ENCODE measurements at places on chromosomes 6 and 20.

DNA sequence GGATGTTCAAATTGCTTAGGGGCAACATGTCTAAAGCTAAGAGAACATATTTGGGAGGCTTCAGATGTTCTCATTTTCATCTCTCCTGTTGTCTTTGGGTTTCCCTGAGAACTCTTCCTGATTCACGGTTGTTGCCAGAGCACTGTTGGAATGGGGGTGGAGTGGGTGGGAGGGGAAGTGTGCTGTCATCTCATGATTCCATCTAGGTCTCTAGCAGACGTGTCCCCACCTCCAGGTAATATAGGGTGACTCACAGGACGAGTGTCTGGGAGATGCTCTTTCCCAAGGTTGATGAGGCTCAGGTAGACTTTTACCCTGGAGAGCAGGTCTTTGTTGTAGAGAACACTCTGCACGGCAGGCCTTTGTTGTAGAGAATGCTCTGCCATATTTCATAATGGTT is 636.9 kb downstream of the QKI start:
- no peak for DNase-seq

DNA sequence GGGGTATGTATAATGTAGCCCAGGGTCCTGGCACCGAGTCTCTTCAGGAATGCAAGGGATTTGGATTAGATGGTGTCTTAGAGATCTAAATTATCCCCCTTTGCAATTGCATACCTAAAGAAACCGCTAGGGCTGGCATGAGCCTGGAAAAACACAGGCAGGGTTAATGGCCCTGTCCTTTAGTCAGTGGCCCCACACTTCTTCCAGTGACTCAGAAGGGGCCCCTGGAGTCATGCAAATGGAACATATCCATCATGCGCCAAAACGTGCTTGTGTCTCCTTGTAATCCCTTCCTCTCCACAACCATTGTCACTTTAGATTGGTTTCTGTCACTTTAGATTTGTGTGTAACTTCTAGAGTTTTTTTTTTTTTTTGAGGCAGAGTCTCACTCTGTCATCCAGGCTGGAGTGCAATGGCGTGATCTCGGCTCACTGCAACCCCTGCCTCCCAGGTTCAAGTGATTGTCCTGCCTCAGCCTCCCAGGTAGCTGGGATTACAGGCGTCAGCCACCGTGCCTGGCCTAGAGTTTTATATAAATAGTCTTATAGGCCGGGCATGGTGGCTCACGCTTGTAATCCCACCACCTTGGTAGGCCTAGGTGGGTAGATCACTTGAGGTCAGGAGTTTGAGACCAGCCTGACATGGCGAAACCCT is 8.7 kb upstream of the MYBL2 start:
- no peak for DNase-seq

- no peak for DNase-seq
Observed at GRCh38 chr20:52076164-52076563, 115.4 kb downstream of the ZFP64 start.

- DNase-seq, result no peak
Observed at GRCh38 chr6:122804962-122805485, 16.0 kb downstream of the SMPDL3A start.

DNA sequence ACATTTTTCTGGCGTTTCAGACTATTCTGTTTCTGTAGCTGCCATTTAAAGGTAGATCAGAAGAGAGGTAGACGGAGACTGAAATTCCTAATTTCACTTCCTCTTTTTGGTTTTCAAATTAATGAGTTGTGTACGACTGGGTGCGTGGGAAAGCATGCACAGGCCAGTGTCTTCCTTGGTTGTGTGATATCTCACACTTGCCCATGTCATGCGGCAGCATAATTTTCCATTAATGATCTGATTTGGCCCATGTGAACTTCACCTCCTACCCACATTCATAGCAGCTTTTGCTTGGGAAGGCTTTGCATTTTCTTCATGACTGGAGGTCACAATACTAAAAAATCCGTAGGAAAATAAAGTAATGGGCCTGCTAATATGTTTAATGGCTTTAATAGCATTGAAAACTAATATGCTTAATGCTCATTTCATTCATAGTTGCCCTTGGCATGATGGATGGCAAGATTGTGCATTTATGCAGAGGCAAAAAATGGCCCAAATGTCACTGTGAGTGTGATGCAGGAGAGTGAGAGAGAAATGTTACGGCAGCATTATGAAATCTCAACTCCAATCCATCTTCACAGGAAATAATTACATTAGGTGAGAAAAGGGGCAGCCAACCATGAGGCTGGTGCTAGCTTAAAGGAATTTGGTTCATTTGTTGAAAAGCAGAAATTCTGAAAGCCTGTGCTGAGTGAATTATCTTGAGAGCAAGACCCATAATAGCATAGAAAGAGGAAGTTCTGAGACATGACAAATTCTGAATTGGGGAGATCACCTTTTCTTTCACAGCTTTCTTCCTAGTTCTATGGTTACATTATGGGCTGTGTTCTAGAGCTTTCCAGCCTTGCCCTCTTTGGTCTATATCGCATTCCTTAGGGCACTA is 69.0 kb upstream of the UST start:
- no peak for DNase-seq

GRCh38 chr6:157989541-157990289 is 8.1 kb downstream of the SYNJ2 start:
- DNase-seq, result no peak

DNA sequence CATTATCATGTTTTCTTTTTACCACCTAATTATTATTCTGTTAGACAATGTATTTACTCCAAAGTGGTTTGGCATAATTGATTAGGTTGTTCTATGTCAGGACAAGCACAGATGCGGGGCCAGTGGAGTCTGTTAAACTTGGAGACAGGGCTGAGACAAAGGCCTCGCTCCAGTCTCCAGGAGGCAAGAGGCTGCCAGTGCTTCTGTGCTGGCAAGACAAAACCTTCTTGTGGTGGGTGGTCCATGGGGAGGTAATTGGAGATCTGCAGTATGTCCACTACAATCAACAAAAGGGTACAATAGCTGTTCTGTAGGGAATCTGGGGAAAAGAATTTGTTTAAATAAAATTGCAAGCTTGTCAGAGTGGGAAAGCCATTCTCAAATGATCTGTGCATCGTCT is 677.2 kb upstream of the SLC35B3 start:
- DNase-seq, result no peak

GRCh38 chr6:306641-307061 is 14.4 kb downstream of the DUSP22 start:
- DNase-seq, result no peak

GRCh38 chr6:8180327-8181159 is 78.2 kb upstream of the EEF1E1 start:
- no peak for DNase-seq

GRCh38 chr6:27478141-27478705 is 5.3 kb upstream of the ZNF184 start:
- no peak for DNase-seq

- no peak for DNase-seq
Observed at GRCh38 chr6:135994857-135995544, 143.5 kb downstream of the PDE7B start.

- no peak for DNase-seq
Observed at GRCh38 chr6:3532296-3532916, 75.6 kb upstream of the SLC22A23 start.

DNA sequence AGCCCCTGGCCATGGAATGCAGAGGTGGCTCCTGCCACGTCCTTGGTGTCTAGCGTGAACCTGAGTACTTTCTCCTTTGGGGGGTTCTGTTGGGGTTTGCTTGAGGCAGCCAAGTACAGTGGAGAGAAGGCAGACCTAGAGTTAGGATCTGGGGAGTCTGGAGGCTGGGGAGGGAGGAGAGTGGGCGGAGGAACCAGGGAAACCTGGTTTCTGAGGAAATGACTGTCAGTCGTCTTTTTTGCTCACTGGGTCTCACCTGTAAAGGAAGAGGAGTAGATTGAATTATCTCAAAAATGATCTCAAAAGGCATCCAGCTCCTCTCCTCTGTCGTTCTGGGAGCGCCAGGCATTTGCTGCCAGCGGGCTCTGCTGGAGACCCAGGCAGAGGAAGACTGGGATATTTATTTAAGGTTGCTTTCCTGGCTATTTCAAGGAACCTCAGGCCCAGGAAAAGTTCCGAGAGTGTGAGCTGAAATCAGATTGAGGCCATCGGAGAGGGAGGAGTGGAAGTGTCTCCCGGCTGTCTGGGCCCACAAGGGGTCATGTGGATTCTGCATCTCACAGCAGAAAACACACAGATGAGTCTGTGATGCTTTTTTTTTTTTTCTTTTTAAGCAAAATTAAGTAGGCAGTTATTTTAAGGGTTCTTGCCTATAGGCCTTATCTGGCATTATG is 16.1 kb downstream of the EPB41L1 start:
- DNase-seq, result no peak

DNA sequence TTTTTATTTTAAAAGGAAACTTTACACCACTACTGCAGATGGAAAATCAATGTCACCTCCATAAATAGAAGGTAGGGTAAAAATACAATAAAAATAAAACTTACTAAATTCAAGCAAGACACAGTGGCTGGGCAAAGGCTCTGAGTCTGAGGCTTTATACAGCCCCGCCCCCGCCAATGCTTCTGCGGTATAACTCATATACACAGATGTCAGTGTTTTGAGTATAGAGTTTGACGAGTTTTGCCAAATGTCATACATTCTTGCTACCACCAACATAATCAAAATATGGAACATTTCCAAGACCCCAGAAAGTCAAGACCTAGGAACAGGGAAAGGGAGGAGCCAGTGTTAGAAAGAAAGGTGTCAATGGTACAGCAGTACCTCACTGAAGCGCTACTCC is 12.8 kb downstream of the NFATC2 start:
- no peak for DNase-seq

- DNase-seq, result no peak
Observed at GRCh38 chr6:53723331-53723730, 57.8 kb upstream of the KLHL31 start.

Data from keratinocyte (primary cell).